Pulmonary artery endothelial cell (primary cell): ENCODE measurements at places on chromosomes 3 and 15. TPM values are rescaled to one million over a fixed set of nuclear protein-coding genes. Genes with fewer than 3 reads are reported as not detected.

MTHFS gene
- 12.1 and 17.3 TPM in 2 replicates for total RNA-seq

FEM1B gene
- total RNA-seq = 46.8 and 51.0 TPM in 2 replicates

ISLR gene
- total RNA-seq = not detected in 2 replicates

LRTM1 gene
- not detected in 2 replicates for total RNA-seq

MAPKBP1 gene
- total RNA-seq = 18.5 and 25.2 TPM in 2 replicates

CCDC71 gene
- total RNA-seq = 16.1 and 20.1 TPM in 2 replicates

IL12A gene
- 0.40 and 2.0 TPM in 2 replicates for total RNA-seq

MINAR1 gene
- total RNA-seq = 0.28 and 0.92 TPM in 2 replicates

FANCD2OS gene
- not detected in 2 replicates for total RNA-seq
